ENCODE measurements at places on chromosomes 6 and 20.
A peak's percentile ranks its signal among the peaks of the same experiment; 100 is the strongest.

- DNase-seq, result no peak
Measured at GRCh38 chr6:163252061-163252591, 162.4 kb upstream of the QKI start.

DNA sequence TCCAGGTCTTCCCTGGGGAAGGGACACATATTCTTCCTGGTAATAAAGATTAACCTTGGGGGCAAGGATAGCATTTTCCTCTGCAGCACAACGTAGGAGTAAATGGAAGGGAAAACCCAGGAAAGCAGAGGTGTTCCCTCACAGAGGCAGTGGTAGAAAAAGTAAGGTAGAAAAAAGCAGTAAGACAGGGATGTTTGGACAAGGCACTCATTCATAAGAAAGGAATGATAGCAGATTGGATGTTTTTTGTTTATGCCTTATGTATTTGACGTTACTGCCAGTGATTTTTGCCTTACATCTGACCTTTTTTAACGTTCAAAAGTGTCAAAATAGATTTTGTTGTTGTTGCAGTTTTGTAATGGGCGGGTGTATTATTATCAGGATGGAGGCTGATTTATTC, 395.0 kb downstream of the CDKAL1 start:
- no peak for DNase-seq

- no peak for DNase-seq
Measured at GRCh38 chr6:45759472-45759810, 256.2 kb downstream of the CLIC5 start.

GRCh38 chr6:13422681-13423221, 64.6 kb downstream of the GFOD1 start:
- DNase-seq, result peak; percentile 75

- DNase-seq, result peak; percentile 94
Measured at GRCh38 chr6:26156105-26156849, 69.0 kb downstream of the HFE start.

- no peak for DNase-seq
Measured at GRCh38 chr20:64155258-64156135, 8.8 kb upstream of the MYT1 start.

- DNase-seq, result no peak
Measured at GRCh38 chr20:14410869-14411555, 73.6 kb upstream of the FLRT3 start.

DNA sequence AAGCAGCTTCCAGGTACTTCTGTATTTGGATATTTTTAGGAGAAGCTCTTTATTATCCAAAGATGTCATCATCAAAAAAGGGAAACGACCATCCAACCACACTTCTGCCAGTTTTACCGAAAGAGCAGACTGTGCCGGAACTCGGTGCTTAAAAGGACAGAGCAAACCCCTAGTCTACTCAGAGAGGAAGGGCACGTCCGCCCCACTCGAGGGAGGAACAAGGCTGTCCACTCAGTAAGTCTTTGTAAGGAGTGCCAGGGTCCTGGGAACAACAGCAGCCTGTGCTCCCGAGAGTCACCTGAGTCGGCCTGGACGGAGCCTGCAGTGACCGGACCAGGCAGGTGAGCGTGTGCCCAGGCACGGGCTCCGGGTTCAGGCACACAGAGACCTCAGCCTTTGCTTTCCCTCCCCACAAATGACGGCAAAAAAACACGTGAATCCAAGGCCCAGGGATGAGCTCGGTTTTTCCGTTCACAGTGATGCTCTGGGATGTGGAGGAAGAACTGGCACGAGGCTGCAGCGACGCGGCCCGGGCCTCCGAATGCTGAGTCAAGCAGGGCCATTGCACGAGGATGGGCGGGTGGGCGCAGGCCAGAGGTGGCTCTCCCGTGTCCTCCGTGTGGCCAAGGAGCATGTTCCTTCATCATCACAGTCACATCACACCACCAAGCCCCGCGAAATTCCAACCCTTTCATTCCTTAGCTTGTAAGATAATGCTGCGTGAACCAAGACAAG, 17.4 kb upstream of the SLCO4A1 start:
- no peak for DNase-seq

- DNase-seq, result no peak
Measured at GRCh38 chr6:112013051-112013450, 40.9 kb upstream of the CCN6 start.

DNA sequence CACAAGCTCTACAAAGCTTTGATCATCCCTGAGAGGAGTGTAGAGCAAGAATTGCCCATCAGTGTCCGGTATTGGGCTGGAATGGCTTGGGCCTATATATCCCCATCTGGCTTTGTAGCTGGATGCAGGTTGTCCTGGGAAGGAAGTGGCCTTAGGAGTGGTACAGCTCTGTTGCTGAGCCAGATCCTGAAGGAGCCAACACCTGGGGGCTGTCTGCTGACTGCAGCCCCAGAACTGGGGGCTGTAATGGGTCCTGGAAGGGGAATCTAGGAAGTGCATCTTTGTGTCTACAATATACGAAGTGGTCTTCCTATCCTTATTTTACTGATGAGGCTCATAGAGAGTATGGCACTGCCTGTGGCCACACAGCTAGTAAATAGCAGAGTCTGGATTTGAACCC, 145.9 kb downstream of the CDC5L start:
- DNase-seq, result no peak

GRCh38 chr20:36150847-36151539, 3.5 kb upstream of the EPB41L1 start:
- no peak for DNase-seq

DNA sequence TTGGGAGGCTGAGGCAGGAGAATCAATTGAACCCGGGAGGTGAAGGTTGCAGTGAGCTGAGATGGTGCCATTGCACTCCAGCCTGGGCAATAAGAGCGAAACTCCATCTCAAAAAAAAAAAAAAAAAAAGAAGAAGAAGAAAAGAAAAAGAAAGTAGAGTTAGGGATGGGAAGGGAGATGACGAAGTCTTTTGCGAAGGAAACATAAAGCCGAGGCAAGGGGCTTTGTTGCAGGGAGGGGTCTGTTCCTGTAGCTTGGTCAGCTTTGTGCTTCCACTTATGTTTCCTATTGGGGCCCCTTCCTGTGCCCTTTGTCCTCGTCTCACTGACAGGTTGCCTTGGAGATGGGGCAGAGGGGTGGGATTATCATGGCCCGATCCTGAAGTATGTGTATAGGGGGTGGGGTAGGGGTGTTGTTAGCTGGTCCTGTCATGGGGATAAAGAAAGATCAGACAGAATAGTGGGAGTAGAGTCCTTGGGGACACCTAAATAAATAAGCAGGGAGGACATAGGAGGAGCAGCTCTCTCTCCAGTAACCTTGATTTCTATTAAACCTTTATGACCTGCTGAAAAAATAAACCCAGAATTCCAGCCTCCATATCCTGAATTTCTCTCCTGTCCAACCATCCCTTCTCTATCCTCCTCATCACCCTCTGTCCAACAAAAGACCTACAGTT, 1.1 kb upstream of the CLIC1 start:
- DNase-seq, result no peak

- no peak for DNase-seq
Measured at GRCh38 chr6:27312950-27313271, 838 bp upstream of the POM121L2 start.

GRCh38 chr6:51472745-51473487, 614.5 kb downstream of the PKHD1 start:
- DNase-seq, result peak; percentile 14

DNA sequence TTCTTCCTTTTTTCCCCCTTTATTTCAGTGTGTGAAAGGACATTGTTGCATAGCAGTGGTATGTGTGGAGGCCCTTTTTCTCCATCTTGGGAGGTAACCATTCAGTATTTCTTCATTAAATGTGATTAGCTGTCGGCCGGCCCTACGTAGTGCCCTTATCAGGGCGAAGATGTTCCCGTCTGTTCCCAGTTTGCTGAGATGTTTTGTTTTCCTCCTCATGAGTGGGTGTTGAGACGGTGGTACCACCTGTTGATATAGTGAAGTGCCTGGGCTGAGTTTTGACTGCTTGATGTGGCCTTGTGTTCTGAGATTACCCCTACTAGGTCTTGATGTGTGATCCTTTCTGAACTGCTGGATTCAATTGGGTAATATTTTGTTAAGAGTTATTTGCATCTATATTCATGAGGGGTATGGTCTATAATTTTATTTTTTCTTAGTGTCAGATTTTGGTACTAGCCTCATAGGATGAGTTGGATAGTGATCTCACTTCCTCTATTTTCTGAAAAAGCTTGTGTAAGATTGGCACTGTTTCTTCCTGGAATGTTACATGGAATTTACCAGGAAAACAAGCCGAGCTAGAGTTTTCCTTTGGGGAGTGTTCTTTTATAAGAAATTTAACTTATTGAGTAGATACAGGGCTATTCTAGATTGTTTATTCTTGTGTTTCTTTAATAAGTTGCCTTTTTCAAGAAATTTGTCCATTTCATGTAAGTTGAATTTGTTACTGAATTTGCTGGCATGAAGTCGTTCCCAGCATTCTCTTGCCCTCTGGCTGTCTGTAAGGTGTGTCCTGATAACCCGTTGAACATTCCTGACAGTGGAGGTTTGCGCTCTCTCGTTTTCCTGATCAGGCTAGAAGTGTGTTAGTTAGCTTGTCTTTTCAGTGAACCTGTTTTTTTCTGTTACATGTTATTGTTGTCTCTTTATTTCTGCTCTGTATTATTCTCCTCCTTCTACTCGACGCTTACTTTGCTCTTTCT, 4.3 kb downstream of the MTG2 start:
- DNase-seq, result no peak

- DNase-seq, result no peak
Measured at GRCh38 chr6:167860550-167861226, 34.0 kb downstream of the AFDN start.

DNA sequence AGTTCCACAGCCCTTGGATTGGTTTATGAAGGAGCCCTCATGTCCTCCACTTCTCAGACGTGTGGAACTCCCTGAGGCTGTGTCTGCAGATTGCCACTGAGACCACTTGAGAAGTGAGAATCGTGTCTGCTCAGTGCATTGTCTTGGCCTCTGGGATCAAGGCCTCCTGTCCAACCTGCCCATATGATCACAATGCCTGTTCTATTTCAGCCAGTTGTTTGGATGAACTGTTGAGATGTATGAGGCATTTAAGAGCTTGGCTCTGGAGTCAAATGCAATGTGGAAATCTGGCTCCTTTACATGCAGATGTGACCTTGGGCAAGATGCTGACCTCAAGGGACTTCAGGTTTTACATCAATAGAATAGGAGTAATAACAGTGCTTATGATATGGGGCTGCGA, 125.9 kb downstream of the SLC24A3 start:
- DNase-seq, result no peak

- DNase-seq, result no peak
Measured at GRCh38 chr6:10587656-10588406, 66.7 kb downstream of the GCNT2 start.

DNA sequence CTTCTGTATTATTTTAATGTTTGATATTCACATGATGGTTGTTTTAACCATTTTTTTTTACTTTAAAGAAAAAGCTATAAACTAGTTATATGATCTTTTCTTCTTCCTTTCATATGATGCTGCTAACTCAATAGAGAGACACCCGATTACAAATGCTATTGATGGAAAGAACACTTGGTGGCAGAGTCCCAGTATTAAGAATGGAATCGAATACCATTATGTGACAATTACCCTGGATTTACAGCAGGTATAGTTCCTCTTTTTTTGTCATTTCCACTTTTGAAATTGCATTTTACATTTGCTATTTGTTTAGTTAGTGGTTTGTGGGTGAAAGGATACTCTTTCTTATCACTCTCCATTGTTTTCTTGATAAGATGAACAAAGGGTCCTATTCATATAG, 176.7 kb downstream of the LAMA2 start:
- no peak for DNase-seq

GRCh38 chr6:143727035-143727434, 49.3 kb downstream of the PHACTR2 start:
- no peak for DNase-seq

DNA sequence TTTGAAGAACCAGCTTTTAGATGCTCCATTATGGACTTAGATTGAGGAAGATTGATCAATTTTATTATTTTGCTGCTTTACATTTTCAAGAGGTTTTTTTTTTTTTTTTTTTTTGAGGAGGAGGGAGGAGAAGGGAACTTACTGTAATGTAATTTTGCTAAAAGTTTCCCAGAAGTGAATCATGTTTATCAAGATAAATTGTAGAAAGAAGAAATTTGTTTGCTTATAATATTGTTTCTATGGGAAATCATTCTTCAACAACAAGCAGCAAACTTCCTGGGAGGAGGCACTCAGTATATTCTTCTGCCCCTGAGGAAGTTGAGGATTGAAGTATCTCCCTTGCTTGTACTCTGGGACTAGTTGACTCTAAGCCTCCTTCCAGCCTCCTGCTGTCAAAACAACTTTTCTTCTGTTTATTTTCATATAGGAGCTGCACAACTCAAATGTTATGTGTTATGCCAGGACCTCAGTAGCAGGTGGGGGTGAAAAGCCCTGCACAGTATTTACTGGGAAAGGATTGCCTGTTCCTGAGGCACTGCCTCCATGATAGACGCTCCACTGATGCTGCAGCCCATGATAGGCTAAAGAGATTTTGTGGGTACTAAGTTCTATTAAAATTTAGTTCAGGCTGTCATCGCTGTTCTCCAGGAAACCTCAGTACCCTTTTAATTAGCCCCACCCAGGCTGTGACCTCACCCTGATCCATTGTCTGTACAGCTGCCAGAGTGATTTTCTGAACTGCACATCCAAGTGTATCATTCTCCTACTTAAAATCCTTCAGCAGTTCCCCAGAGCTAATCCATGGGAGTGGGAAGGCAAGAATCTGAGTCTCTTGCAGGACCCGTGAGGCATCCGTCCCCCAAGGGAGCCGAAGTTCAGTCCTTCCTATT, 51.9 kb downstream of the CARMIL1 start:
- DNase-seq, result no peak

GRCh38 chr20:31723069-31723318, 326 bp upstream of the BCL2L1 start:
- no peak for DNase-seq

DNA sequence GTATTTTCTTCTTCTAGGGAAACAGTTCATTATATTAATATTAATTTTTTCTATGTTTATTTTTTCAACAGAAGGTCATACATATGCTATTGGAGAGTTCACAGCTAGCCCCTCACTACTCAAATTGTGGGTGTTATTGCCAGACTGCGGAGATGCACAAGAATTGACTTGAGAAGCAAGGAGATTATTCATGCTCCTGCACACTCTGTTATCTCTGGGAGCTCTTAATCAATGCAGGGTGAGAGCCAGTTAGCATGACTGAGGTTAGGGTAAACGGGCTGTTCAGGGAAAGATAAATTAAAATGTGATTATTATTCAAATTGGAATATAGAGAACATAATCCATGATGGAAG, 48.9 kb upstream of the DEFB112 start:
- no peak for DNase-seq

GRCh38 chr6:157840776-157841175, 17.7 kb downstream of the SNX9 start:
- no peak for DNase-seq

DNA sequence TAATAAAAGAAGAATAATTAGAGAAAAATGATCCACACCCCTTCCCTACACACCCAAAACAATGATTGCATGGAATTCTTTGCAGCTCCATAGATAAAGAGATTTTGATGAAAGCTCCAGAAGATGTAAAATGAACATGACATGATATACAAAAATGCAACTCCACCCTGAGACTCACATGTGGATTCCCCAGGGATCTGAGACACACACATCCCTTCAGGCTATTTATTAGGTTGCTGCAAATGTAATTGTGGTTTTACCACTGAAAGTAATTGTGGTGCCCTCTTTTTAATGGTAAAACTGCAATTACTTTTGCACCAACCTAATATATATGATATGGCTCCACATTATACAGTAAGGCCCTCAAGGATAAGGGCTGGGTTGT, 40.4 kb upstream of the TBC1D7 start:
- no peak for DNase-seq

GRCh38 chr6:71737953-71738352, 148.4 kb upstream of the RIMS1 start:
- no peak for DNase-seq

GRCh38 chr6:111069382-111070104, 17.8 kb upstream of the SLC16A10 start:
- no peak for DNase-seq
